ENCODE measurements at places on chromosomes 1 and 21.

DNA sequence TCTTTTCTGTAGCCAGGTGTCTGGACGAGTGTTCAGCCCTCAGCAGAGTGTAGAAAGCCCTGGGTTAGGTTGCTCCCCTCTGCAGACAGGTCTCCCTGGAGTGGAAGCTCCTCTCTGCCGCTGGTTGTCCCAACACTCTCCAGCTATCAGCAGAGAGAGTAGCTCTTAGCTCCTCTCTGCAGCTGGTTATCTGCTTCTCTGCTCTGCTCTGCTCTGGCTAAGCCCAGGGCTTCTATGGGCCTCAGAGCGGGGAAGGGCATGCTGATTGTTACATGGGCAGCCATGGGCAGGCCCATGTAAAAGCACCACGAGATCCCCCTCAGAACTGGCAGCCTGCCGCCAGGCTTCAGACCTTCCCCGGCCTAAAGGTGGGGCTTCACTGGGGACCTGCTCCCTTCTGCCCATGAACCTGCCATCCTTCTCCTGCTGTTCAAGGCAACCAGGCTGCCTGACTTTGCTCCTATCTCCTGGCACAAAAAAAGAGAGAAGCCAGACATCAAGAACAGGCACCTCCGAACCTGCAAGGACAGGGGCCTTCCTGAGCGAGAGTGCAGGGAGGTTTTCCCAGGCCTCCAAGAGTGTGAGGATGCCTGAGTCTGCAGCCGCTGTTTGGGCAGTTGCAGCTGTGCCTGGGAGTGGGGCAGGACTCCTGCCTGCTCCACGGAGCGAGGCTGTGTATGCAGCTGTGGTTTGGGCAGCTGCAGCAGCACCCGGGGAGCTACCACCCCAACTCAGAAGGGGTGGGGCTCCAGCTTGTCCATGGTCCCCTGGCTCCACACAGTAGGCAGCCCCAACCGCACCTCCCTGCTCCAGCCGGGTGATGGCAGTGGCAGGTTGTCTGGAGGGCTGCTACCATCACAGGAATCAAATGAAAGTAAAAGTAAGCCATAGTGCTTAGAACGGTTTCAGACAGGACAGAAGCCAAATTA, 973.7 kb downstream of the LTN1 start:
- DNase-seq: no peak

GRCh38 chr1:24528744-24529143, 26.1 kb downstream of the RCAN3 start:
- no peak for DNase-seq

DNA sequence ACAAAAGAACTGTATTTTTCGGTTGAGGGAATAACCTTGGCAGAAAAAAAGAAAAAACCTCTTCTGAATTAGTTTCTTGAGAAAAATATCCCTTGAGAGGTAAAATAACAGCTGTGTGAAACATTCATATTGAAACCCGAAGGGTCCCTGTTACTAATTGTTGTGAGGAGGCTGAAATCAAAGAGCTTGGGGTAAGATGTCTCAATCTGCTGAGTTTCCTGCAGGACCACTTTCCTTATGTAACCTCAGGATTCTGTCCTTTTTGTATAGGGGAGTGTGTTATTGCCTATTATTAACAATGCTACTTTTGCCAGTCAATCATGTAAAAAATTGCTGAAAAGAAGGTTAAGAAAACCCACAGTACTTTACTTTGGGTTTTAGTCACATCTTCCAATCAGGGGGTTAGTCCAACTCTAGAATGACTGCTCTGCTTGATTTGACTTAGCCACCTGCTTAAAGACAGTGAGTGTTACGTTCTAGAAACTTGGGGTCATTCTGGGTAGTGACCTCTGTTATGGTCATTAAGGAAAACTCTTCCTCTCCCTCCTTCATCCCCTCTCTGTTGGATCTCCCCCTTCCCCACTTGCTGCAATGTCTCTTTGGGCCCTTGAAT, 138.8 kb downstream of the GIPC2 start:
- no peak for DNase-seq

DNA sequence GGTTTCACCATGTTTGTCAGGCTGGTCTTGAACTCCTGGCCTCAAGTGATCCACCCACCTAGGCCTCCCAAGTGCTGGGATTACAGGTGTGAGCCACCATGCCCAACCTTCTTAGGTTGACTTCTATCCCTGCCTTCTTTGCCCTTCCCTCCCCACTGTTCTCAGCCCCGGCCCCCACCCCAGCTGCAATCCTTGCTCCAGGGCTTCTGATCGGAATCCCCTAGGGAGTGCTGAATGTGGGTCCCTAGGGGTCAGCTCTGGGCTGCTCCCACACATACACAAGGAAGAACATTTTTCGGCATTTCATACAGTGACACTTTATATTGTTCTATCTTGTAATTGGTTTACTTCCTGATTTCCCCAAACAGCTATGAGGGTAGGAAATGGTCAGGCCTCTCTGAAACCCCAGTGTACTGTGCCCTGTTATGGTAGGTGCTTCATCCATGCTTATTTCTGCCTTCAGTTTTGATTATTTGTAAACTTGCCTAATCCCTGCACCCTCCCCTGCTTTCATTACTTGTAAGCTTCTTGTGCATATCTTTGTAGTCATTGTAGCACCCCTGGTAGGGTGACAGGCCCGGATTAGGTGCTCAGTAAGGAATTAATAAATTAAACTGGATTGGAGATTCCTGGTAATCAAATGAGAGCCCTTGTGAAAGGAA, 5.8 kb upstream of the SRP9 start:
- no peak for DNase-seq

- DNase-seq: peak; percentile 52
Measured at GRCh38 chr1:58739856-58740466, 40.1 kb upstream of the MYSM1 start.

DNA sequence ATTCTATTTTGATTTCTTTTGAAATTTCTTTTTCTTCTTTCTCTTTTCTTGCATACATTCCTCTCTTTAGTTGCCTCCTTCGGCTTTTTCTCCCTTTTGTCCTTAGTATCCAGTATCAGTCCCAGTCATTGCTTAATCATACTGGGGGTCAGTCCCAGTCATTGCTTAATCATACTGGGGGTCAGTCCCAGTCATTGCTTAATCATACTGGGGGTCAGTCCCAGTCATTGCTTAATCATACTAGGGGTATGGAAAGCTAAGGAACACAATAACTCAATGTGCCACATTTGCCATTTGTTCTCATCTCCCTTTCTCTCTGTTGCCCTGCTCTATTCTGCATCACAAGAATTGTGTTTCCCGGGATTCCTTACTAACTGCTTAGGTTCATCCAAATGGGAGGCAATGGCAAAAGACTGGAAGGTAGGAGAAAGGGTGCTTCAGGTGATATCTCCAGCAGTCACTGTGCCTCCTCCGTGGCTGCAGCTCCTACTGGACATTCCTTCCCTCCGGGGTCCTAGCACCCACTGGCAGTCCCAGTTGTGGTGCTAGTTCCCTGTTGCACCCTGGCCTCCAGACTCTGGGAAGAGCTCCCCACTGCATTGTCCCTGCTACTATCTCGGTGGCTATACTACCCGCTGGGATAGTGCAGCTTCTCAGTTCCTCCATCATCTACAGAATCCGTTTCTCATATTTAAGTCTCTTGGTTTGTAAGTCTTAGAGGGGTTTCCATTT, 32.6 kb upstream of the LAMC1 start:
- no peak for DNase-seq

- no peak for DNase-seq
Measured at GRCh38 chr1:15609631-15610030, 7.6 kb upstream of the DDI2 start.

DNA sequence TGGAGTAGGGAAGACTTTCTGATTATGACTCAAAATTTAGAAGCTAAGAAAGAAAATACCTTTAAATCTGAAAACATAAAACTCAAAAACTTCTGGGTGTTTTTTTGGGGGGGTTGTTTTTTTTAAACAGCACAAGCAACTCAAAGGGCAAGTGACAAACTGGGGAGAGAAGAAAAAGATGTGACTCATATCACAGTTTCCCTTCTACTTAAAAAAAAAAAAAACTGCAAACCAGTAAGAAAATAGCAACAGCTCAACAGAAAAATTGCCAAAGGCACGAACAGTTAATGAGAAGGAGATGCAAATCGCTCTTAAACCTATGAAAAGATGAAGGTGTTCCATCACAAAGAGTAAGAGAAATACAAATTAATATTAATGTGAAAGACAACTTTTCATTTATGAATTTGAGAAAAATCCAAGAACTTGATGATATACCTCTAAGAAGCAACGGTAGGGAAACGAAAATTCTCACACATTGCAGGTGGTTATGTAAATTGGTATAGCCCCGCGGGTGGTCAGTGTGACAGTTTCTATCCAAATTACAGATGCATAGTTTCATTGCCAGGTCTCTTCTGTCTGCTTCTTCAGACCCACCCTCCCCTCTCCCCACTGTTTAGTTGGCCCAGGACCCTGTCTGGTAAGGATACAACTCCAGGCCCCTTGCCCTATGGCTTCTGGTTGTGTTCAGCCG, 9.0 kb downstream of the IFNAR2 start:
- peak; percentile 53 for DNase-seq

DNA sequence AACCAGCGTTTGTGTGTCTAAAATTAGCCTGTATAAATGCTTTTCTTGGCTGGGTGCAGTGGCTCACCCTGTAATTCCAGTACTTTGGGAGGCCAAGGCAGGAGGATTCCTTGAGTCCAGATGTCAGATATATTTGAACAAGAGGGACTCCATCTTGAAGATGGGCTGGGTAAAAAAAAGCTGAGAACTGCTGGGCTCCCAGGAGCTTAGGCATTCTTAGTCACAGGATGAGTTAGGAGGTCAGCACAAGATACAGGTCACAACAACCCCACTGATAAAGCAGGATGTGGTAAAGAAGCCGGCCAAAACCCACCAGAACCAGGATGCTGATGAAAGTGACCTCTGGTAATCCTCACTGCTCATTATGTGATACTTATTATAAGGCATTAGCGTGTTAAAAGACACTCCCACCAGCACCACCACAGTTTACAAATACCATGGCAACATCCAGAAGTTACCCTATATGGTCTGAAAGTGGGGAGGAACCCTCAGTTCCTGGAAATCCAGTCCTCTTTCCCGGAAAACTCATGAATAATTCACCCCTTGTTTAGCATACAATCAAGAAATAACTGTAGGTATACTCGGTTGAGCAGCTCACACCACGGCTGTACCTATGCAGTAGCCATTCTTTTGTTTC, 36.2 kb upstream of the ZNF496 start:
- no peak for DNase-seq

DNA sequence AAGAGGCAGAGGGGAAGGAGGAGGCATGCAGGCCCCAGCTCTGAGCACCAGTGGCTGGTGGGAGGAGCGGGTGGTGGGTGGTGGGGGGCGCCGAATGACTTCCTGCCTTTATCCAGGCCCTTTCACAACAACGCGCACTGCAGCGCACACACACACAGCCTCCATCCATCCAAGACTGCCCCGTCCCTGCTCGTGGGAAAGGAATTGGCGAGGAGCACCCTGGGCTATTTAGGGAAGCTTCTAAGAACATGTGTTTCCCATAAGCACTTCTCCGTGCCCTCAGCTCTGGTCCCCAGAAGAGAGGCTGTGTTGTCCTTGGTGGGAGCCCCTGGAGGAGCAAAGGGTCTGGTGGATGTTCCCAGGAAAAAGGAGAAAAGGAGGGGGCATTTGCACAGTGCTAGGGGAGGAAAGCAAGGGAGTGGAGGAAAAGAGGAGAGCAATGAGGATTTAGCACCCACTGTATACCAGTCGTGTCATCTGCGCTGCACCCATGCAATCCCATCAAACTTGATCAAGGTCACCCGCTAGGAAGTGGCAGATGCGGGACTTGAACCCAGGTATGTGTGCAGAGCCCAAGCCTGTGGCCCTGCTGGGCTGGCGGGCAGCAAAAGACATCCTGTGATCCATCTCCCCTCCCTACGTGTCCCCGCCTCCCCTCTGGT, 28.1 kb downstream of the EPHA2 start:
- no peak for DNase-seq

GRCh38 chr1:12434174-12434573, 183.8 kb downstream of the DHRS3 start:
- DNase-seq: peak; percentile 12

- DNase-seq: no peak
Measured at GRCh38 chr1:63774617-63775417, 1.0 kb downstream of the ROR1 start.

DNA sequence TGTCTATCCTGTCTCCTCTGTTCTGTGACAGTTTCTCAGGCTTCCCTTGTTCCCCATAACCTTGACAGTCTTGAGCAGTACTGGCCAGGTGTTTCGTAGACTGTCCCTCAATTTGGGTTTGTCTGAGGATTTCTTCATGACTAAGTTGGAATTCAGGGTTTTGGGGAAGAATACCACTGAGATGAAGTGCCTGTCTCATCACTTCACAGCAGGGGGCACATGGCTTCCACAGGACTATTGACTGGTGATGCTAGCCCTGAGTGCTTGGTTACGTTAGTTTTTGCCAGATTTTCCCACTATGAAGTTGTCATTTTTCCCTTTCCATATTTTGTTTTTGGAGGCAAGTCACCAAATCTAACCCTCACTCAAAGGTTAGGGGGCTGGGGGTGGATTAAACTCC, 45.7 kb downstream of the CDCP2 start:
- no peak for DNase-seq

- DNase-seq: no peak
Measured at GRCh38 chr1:155831279-155831976, 25.6 kb downstream of the GON4L start.

DNA sequence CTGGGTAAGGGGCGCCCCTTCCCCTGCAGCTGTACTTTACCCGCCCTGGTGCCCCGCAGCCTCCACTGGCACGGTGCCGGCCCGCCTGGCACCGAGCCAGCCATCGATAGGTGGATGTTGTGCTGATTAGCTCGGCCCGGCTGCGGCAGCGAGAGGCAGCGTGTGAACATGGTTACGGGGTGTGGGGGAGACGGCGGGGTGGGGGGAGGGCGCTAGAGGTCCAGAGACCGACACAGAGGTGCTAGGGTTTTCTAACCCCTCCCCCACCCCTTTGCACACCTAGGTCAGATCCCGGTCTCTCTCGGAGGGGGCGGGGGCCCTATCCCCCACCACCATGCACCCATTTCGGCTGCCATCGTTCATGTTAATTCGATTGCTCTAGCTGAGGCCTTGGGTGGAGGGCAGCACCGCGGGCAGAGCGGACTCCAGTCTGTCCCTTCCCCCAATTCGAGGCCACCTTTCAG, 6.7 kb downstream of the EFNA4 start:
- no peak for DNase-seq

GRCh38 chr1:155909894-155910293, 1.3 kb downstream of the RIT1 start:
- no peak for DNase-seq

DNA sequence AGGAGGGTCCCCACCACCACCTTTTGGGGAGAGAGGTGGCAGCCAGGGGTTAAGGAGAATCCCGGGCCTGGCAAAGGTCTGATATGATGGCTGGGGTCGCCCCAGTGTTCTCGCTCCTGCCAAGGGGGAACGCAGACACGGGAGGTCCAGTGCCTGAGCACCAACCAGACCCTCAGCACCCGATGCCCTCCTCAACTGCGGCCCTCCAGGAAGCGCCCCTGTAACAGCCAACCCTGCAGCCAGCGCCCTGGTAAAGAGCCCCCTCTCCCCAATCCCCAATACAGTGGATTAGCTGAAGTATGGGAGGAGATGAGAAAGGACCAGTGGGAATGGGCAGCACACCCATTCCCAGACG, 10.4 kb downstream of the ADAMTSL4 start:
- DNase-seq: no peak

GRCh38 chr1:87330885-87331364, 2.2 kb downstream of the LMO4 start:
- no peak for DNase-seq
